ENCODE measurements at places on chromosomes 7 and 10. TPM values are rescaled to one million over a fixed set of nuclear protein-coding genes. Genes with fewer than 3 reads are reported as not detected.

DNA sequence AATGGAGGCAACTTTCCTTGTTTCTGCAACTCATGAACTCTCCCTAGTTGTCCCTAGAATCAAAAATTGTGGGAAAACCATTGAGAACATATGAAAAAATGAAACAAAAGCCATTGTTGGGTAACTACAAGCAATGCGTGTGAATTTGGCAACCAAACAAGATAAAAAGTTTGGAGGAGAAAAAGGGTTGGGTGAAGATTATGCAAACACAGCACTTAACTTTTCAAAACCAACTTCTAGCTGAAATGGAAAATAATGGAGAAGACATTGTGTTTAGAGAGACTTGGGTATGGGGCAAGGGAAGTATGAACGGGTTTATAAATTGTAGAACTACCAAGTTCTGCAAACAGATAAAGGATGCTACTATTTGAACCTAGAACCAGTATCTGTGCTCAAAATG, 89.0 kb upstream of the SVIL start:
- DNase-seq = no peak

- no peak for DNase-seq
Measured at GRCh38 chr10:133444342-133445267, 9.1 kb upstream of the SCART1 start.

The ODAD2 gene
- 1.6 TPM for polyA plus RNA-seq

DNA sequence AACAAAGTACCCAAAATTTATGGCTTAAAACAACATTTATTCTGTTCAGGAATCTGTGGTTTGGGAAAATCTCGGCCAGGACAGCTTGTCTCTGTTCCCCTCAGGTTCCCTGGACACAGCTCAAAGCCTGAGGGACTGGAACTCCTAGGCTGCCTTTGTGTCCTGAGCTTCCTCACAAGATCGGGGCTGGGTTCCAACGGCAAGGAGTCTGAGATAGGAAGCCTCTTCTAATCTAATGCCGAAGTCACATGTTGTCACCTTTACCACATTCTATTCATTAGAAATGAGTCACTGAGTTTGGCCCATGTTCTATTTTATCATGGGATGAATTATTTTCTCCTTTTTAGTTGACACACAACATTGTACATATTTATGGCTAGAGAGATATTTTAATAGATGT, 80.5 kb downstream of the ANKRD26 start:
- DNase-seq = no peak

The ARF5 gene
- polyA plus RNA-seq = 135 TPM

DNA sequence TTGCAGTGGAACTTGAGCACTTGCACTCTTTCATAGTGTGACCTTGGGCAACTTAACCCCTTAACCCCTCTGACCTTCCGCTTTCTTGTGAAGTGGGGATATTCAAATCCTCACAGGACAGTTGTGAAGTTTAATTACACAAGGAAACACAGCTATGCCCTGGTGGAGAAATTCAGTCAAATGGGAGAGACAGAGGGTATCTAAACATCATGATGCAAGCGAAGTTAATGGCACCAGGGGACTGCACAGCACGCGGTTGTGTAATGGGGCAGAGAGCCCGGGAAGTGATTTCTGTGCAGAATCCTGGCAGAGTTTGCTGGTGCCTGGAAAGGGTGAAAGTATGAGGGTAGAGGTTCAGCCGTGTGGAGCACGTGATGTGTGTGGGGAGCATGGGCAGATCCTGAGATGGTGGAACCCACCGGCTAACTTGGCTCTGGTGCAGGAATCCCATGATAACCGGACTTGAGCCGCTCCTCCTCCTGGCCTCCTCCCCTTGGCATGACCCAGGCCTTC, 51.7 kb downstream of the SNX10 start:
- no peak for DNase-seq

GRCh38 chr7:11931307-11931706, 99.3 kb upstream of the THSD7A start:
- no peak for DNase-seq

- DNase-seq = no peak
Measured at GRCh38 chr10:51718804-51719291, 19.5 kb upstream of the CSTF2T start.

Measured in muscle of back (tissue), 13 donors.